IMR-90 (cell line): ENCODE measurements at places on chromosomes 3 and 15. TPM values are rescaled to one million over a fixed set of nuclear protein-coding genes. Genes with fewer than 3 reads are reported as not detected.

Gene ETV5
- total RNA-seq: 20.1 and 25.3 TPM in 2 replicates

Gene AADACL2
- total RNA-seq: not detected in 2 replicates

GRCh38 chr3:10722911-10723310 is 93.1 kb upstream of the SLC6A11 start:
- DNase-seq: no peak

Gene PRR23C
- total RNA-seq: not detected in 2 replicates

GRCh38 chr3:126102530-126102951 is 18.6 kb upstream of the SLC41A3 start:
- peak; percentile 19 for DNase-seq

- peak; percentile 54 for DNase-seq
These were observed 60.5 kb downstream of the IGF2BP2 start for GRCh38 chr3:185764163-185764979.

DNA sequence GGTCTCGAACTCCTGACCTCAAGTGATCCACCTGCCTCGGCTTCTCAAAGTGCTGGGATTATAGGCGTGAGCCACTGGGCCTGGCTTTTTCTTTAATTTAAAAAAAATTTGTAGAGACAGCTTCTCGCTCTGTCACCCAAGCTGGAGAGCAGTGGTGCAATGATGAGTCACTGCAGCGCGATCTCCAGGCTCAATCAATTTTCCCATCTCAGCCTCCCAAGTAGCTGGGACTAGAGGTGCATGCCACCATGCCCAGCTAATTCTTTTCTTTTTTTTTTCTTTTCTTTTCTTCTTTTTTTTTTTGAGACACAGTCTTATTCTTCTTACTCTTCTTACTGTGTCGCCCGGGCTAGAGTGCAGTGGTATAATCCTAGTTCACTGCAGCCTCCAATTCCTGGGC is 19.8 kb downstream of the TUBGCP4 start:
- peak; percentile 46 for DNase-seq

- DNase-seq: no peak
These were observed 15.9 kb downstream of the CHL1 start for GRCh38 chr3:212432-212831.

DNA sequence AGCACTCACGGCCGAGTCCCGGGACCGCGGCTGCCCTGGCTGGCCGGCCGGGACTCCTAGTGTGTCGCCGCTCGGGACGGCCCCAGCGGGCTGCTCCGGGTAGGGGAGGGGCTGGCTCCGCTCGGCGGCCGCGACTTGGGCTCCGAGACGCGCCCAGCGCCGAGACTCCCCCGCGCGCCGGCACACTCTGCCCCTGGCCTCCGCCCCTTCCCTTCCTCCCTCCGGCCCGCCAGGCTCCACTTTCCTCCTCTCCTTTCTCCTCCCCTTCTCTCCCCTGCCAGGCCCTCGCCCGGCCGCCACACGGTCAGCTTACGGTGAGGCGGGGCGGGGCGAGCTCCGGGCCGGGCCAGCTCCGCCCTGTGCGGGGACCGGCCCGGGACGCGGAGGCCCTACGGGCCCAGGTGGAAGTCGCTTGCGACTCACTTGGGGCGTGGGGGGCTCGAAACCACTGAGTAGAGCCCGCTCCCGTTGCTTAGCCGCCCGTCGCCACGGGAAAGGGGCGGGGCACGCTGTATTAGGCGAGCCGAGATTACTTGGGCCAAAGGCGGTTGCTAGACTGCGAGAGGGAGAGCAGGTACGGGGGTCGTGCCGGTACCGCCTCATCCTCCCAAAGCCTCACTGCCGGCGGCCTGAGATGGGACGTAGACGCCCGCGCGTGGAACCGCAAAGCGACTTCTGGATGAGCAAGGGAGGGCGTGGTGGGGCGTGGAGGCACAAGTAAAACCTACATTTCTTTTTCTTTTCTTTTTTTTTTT is at the start of gene ITGB5:
ITGB5 (minus strand) TSS at position 189 of the 755 bp plus-strand sequence. CDS start 365 bp downstream, outside the sequence.
- DNase-seq: peak; percentile 63

- DNase-seq: no peak
These were observed 19.4 kb downstream of the MCTP2 start for GRCh38 chr15:94250801-94251200.

GRCh38 chr3:23796518-23796917 is 9.2 kb upstream of the UBE2E1 start:
- no peak for DNase-seq

Gene GYG1
- total RNA-seq: 77.8 and 90.3 TPM in 2 replicates

Gene THAP10
- total RNA-seq: 2.3 and 3.6 TPM in 2 replicates

Gene GREM1
- 848 and 1,032 TPM in 2 replicates for total RNA-seq

DNA sequence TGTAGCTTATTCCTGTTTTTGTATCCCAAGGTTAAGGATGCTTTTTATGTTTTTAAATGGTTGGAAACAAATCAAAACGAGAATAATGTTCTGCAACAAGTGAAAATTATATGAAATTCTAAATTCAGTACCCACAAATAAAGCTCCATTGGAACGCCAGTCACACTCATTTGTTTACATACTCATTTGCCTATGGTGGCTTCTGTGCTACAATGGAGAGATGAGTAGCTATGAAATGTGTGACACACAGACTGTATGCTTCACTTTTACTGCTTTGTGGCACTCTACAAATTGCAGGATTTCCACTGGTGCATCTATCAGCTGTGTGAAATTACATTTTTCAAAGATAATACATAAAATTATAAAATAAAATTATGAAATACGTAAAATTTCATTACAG is 112.2 kb upstream of the TSPAN3 start:
- no peak for DNase-seq

GRCh38 chr3:99394831-99395778 is 243.3 kb upstream of the COL8A1 start:
- DNase-seq: peak; percentile 89

- DNase-seq: no peak
These were observed 273.2 kb upstream of the TOPAZ1 start for GRCh38 chr3:43968465-43968864.

- DNase-seq: no peak
These were observed 27.6 kb upstream of the NRROS start for GRCh38 chr3:196611761-196612483.

DNA sequence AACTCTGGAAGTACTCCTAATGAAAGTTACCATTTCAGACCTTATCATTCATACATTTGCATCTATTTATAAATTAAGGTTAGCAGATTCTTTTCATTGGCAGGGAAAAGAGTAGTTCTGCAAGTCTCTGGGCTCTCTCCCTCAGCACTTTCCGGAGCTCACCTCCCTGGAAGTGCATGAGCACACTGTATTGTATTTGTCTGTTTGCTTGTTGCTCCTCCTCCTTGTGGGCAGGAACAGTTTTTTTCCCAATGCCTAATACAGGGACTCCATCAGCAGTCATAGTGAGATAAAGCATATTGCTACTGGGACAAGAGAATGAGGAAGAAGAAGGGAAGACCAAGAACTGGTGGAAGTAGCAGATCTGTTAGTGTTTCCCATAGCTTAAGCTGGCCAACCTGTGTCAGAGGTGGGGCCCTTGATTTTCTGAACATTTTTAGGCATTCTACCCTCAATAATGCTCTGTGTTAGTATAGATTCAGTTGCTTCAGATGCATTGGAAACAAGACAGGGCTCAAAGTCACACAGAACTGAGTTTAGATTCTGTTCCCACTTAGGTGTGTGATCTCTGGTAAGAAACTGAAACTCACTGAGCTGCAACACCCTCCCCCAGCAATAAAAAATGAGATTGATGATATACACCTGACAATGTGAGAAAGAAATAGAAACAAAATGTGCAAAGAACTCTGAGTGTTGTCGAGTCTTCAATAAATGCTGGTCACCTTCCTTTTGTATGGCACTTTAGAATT is 407.8 kb downstream of the TUSC7 start:
- no peak for DNase-seq

Gene MAN2C1
- 29.7 and 34.8 TPM in 2 replicates for total RNA-seq

DNA sequence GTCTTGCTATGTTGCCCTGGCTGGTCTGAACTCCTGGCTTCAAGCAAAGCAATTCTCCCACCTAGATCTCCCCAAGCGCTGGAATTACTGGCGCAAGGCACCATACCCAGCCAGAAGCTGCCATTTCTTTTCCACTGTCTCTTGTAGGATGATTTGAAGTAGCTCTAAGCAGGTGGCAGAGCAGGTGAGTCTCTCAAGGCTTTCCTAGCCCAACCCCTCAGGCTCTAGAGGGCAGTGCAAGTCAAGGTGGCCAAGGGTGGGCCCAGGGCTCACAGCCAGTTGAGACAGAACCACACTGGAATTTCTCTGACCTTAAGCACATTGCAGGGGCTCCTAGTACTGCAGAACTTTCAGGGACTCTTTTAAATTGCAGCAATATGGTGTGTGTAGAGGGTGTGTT is 15.6 kb upstream of the DAG1 start:
- DNase-seq: no peak

Gene CDHR4
- total RNA-seq: not detected in 2 replicates

Gene GOLGA8S
- under 0.01 TPM in 2 replicates for total RNA-seq

- peak; percentile 93 for DNase-seq
These were observed 10.9 kb downstream of the SMAD3 start for GRCh38 chr15:67076147-67076843.

GRCh38 chr15:97991972-97992541 is 31.6 kb downstream of the ARRDC4 start:
- no peak for DNase-seq

DNA sequence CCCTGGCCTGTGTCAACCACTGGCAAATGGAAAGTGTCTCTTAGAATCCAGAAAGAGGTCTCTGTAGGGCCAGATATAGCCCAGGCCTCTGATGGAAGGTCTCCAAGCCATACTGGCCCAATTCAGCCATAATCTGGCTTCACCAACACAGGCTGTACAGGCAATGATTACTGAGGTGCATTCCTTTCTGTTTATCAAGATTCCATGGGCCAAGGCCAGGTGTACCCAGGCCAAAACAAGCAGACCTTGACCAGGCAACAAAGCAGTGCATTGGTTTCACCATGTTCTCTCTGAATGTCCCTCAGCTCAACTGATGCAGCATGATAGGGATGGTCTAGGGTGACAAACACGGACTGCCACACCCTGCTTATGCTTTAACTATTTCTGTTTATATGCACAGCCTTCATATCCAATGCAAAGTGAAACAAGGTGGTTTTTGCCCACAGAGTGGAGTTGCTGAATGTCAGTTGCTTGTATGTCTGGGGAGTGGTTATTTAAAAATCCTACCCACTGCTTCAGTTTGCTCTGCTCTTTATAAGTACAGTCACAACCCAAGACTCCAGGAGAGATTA is 25.2 kb downstream of the CCNL1 start:
- no peak for DNase-seq

Gene ALG1L2
- not detected in 2 replicates for total RNA-seq

- no peak for DNase-seq
These were observed 150.1 kb upstream of the LRRN1 start for GRCh38 chr3:3648988-3649679.
